ENCODE measurements at places on chromosomes 6 and 20. TPM values are rescaled to one million over a fixed set of nuclear protein-coding genes. Genes with fewer than 3 reads are reported as not detected.

Gene PSORS1C2
- total RNA-seq: not detected

Gene SNX5
- 96.2 TPM for total RNA-seq

Gene LY86
- 2.5 TPM for total RNA-seq

Gene RBM39
- 356 TPM for total RNA-seq

Gene MMS22L
- total RNA-seq: 3.9 TPM

Gene FOXA2
- not detected for total RNA-seq

Gene GNMT
- total RNA-seq: 1.3 TPM

Gene MOG
- not detected for total RNA-seq
